ENCODE measurements at places on chromosomes 16 and 17.

DNA sequence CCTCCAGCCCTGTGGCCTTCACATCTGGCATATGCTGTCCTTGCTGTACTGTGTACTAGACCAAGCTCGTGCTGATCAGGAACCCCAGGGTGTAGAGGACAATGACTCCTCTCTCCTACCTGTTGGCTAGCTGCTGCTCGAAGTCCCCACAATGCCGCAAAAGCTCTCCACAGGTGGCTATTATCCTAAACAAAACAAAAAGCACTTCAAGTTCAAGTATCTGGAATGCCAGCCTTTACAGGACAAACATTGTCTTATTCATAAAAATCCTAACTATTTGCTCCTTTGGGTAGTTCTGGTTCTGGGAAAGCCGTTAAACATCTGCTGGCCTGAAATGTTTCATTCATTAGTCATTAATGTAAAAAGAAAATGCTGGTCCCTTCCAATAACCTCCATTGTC is 42.8 kb downstream of the COG7 start:
- DNase-seq: no peak

DNA sequence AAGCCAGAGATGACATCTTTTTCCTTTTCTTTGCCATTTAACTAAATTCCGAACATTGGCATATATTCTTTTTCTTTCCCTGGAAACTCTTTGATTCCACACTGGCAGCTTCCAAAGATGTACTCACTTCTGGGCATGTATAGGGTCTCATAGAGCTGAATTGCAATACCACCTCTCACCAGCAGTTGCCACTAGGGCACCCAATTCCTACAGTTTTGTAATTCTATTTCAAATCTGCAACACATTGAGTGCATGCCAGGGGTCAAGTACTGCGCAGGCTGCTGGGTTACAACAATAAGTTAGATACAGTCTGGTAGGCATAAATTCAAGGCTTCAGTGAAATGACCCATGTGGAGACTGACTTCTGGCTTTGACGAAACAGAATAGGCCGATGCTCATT is 208.8 kb upstream of the NLRP1 start:
- DNase-seq: no peak

GRCh38 chr16:74700116-74700437 is 585 bp downstream of the MLKL start:
- DNase-seq: no peak

- no peak for DNase-seq
Observed at GRCh38 chr16:7746941-7747340, 414.3 kb downstream of the RBFOX1 start.

DNA sequence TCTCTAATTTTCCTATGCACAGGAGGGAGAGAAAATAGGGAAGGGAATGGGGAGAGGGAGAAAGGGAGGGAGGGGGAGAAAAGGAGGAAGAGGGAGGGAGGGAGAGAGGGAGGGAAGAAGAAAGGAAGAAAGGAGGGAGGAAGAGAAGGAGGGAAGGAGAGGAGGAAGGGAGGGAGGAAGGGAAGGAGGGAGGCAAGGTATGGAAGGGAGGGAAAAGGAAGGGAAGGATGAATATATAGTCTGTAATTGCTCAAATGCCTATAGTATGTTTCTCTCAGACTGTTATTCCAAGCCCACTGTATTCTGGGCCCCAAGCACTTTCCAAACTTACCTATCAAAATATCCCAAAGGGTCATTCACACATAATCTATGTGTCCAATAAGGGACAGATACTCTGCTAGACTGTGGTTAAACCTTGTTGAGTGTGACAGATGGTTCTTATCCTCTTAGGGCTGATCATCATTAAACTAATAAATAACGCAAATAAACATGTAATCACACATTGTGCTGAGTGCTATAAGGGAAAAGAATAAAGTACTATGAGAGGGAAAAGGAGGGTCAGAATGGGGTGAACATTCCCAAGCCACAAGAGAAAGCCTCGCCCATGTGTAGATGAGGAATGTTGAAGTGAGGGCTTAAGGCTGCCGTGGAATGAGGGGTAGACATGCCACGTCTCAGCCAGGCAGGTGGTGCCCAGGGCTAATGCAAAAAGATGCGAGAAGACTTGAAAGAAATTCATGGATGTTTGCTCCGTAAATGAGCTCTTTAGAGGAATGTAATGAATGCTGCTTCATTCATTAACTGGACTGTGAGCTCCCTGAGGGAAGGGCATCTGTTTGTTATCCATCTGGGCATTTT is 30.6 kb downstream of the ASIC2 start:
- DNase-seq: no peak

DNA sequence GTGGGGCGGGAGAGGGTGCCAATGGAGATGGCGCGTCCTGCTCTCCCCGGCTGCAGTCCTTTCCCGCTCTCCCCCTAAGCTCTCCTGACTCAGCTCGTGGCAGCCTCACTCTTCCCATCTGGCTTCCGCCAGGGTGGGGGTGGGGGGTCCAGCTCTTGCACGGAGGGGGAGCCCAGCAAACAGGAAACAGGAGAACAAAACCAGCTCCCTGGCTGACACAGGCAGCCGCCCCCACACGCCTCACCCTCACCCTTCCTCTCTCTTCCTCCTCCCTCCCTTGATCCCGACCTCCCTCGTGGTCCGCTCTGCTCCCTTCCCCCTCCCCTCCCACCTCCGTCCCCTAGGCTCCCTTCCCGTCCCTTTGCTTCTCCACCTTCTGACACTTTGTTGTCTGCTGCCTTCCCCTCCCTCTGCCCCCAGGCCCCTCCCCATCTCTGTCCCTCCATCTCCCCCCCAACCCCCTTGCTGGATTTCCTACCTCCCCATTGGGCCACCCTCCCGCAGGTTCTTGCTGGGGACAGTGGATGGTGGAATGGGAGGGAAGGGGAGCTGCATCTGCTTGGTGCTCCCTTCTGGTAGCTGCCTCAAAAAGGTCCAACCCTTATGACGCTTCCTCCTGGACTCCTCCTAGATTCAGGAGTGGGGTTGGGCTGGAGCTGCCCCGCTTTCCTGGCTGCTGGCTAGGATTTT is 23.7 kb downstream of the ARHGAP23 start:
- DNase-seq: no peak

GRCh38 chr16:27620541-27620940 is 70.6 kb downstream of the KATNIP start:
- DNase-seq: no peak

DNA sequence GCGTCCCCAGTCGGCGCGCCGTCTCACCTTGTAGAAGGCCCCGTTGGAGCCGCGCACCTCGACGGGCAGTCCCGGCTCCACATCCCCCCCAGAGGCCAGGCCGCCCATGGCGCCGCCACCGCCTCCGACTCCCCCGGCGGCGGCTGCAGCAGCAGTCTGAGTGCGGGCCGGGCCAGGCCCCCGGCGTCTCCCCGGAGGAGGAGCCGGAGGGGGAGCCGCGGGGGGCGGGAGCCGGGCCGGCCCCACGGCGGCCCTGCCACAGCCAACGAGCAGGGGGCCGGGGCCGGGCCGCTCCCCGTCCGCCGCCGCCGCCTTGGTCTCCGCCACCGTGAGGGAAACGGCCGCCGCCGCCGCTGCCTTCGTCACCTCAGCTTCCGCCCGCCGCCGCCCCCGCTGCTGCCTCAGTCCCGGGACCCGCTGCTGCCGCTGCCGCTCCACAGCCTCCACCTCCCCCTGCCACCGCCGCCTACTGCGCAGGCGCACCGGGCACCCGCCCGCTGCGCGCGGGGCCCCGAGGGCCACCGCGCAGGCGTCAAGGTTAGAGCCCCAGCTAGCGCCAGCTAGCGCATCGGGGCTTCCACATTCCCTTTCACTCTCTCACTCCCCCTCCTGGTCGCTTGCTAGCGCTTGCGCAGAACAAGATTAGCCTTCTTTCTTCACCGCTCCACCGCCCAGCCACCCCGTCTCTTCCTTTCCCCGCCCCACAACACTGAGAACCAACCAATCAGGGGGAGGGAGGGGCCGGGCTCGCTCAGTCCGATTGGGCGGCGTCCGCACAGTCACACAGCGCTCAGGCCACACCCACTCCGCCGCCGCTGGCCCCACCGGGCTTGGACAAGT is at the start of gene FXR2:
TSS of gene FXR2 (minus strand) at position 473 of the 840 bp plus-strand sequence. CDS start at position 108, 365 bp downstream.
- DNase-seq: peak; percentile 94

- DNase-seq: no peak
Observed at GRCh38 chr17:36142235-36142634, 34.2 kb downstream of the TBC1D3B start.

DNA sequence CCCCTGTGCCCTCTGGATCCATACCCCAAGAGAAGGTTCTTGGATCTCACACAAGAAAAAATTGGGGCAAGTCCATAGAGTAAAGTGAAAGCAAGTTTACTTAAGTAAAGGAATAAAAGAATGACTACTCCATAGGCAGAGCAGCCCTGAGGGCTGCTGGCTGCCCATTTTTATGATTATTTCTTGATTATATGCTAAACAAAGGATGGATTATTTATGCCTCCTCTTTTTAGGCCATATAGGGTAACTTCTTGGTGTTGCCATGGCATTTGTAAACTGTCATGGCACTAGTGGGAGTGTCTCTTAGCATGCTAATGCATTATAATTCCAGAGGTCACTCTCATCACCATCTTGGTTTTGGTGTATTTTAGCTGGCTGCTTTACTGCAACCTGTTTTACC is 70.8 kb downstream of the NLK start:
- no peak for DNase-seq

Measured in stimulated activated CD4-positive, alpha-beta T cell treated with anti-CD3 and anti-CD28 coated beads, Interleukin-1b, Interleukin-23, amount 100 ng/mL, for 24 hours (primary cell).